ENCODE measurements at places on chromosomes 7 and 10.

- DNase-seq, result no peak
These were observed 187.5 kb downstream of the CELF2 start for GRCh38 chr10:11205030-11205772.

GRCh38 chr7:55775051-55775420, 87.5 kb downstream of the SEPTIN14 start:
- DNase-seq, result no peak

- DNase-seq, result no peak
These were observed 36.3 kb upstream of the CDK6 start for GRCh38 chr7:92872701-92873100.

DNA sequence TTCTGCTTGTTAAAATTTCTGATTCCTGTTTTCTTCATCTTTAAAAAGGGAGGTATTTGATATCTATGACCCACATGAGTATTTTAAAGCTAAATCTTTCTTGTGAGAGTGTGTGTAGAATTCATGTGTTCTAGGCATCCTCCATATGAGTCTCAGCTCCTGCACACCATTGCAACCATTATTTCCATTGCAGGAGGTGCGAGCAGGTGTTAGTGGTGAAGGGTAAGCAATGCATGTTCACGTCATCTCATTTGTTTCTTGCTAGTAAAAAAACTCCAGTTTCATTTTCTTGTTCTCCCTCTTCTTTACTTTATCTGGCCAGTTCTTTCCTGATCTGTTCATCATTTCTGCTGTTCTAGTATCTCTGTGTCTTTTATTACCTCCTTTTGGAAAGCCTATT, 100.5 kb downstream of the ADRA2A start:
- DNase-seq, result no peak

DNA sequence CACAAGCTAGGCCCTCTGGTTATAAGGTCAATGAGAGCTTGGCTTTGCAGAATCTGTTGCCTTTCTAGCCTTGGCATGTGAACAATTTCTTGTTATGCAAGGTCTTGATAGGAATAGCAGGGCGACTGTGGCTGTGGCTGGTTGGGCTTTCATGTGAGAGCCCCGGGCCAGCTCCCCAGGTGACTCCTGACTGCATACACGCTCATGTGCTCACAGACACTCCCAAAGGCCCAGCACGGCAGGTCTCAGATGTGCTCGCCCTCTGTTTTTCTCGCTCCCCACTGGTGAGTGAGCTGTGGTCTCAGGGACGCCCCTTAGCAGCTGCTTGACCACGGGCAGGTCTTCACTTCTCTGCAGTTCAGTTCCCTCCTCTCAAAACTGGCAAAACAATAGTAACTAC, 37.1 kb upstream of the ZNF32 start:
- DNase-seq, result no peak

DNA sequence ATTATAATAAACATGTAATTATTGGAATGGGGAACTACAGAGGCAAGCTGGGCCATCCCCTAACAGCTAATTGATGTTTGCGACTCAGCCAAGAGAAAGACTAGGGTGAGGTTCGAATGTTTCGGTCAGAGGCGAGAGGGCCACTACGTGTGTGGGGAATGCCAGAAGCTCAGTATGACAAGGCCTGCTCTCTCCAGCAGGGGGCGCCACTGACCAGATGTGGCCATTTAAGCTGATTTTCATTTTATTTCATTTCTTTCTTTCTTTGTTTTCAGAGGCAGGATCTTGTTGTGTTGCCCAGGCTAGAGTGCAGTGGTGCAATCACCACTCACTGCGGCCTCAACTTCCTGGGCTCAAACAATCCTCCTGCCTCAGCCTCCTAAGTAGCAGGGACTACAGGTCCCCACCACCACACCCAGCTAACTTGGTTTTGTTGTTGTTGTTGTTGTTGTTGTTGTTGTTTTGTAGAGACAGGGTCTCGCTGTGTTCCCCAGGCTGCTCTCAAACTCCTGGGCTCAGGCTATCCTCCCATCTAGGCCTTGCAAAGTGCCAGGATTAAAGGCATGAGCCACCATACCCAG, 38.1 kb downstream of the TMEM130 start:
- DNase-seq, result no peak

GRCh38 chr10:79431428-79431827, 14.0 kb downstream of the ZCCHC24 start:
- no peak for DNase-seq

DNA sequence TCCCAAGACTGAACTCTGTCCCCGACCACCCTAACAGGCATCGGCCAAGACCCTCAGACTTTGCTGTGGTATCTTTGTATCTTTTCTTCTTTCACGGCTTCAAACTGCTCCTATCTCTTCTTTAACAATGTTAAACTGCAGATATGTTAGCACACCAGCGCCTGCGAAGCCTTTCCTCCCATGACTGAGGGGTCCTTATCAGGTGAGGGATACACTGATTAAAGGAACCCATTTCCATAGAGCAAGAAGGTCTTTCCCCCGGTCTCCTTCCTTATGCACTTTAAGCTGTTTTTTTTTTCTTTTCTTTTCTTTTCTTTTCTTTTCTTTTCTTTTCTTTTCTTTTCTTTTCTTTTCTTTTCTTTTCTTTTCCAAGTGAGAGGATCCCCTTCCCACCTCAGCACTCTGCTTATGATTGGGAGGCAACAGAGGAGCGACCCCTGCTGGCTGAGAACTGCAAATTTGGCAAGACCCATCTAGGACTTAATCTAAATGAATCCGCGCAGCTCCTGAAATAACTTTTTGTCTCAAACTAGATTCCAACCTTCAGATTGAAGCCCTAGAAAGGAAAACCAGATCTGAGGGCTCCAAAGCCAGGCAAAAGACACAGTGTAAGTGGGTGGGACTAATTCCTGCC, 109.9 kb downstream of the ITGB8 start:
- no peak for DNase-seq

- DNase-seq, result no peak
These were observed 168.3 kb downstream of the PRKAG2 start for GRCh38 chr7:151708610-151709009.

- DNase-seq, result no peak
These were observed 36.6 kb downstream of the FAM53B start for GRCh38 chr10:124707551-124707950.
